ENCODE measurements at places on chromosomes 5 and 9.

DNA sequence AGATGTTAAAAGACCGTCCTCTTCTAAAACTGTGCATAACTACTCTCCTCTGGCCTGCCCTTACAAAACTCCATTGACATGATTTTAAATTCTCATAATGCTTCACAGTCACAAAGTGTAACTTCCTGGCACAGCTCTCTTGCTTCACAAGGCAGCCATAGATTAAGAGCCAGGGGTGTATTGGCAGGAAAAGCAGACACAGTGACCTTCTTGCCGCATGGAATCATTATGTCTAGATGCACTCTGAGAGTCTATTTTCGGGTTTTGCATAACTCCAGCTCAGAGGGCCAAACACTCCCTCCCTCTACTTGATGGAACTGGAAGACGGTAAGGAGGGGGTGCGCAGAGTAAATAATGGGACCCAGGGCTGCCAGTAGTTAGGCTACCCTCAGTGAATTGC is 110.1 kb downstream of the MARCHF3 start:
- DNase-seq: no peak

GRCh38 chr5:9376363-9377117 is 169.3 kb downstream of the SEMA5A start:
- no peak for DNase-seq

DNA sequence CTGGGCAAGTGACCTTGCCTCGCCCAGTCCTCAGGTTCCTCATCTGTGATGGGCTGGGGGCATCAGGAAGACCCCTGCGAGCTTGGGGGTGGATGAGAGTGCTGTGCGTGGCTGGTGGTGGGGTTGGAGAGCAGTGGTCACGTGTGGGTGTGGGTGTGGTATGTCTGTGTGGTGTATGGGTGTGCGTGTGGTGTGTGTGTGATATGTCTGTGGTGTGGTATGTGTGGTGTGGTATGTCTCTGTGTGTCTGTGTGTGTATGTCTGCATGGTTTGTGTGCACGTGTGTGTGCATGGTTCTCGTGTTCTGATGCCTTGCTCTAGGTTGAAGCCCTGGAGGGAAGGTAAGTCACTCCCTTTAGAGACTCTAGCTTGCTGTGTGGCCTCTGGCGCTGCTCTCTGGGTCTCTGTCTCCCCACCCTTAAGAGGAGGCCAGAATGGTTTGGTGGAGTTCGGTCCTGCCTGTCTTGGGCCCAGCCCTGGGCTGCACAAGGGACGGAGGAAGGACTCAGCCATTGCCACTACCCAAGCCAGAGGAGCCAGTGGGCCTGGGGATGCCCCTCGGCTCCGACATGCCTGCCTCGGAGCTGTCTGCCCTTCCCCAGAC is 87.0 kb downstream of the RXRA start:
- DNase-seq: no peak

DNA sequence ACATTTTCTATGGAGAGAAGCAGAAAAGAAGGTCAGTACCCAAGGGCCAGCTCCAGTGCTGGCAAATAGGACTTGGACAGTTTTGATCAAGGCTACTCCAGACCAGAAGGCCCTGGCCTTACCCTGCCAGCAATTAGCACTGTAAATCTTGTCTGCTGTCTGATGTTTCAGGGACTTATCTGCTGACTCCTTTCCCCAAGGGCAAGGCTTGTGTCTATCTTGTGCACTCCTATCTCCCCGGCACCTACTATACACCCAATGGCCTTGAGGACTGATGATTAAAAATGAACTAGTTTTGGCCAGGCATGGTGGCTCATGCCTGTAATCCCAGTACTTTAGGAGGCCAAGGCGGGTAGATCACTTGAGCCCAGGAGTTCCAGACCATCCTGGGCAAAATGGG is 37.2 kb downstream of the POLR1E start:
- no peak for DNase-seq

DNA sequence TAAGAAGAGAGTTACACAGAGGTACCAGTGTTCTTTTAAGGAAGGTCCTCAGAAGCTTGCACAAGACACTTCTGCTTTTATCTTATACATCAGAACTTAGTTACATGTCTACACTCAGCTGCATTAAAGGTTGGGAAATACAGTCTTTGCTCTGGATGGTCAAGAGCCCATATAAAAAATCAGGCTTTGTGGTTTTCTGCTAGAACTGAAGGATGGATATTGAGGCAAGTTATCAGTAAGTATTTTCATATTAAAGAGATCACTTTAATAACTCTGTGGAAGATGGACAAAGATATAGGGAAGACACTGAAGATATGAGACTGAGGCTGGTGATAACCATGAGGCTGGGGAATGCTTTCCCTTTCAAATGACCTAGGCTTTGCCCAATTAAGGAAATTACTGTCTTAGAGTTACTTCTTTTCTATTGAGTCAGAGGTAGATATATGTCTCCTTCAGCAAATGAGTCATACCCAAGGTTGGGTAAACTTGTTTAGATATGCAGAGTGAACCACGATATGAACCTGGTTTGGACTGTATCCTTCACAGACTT is 87.0 kb upstream of the TNC start:
- DNase-seq: no peak

- DNase-seq: no peak
These were observed 1.1 kb downstream of the PCDHAC1 start for GRCh38 chr5:140927228-140927573.

DNA sequence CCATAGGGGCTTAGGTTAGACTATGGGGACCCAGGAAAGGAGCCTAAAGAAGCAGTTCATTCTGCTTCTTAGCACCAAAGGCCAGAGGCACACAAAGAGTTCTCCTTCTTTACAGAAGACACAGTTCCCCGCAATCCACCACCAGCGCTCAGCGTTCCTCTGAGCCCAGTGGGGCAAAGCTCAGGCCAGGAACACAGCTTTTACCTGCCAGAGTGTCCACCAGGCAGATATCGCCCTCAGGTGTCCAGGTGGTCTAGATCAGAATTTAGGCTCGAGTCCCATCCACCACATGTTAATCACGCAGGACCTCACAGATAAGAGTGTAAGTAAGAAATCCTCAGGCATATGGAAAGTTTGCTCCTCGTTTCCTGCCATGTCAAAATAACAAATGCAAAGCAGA is 53.0 kb downstream of the UBE2QL1 start:
- DNase-seq: no peak

- no peak for DNase-seq
These were observed 25.6 kb downstream of the LYRM7 start for GRCh38 chr5:131196331-131196730.

DNA sequence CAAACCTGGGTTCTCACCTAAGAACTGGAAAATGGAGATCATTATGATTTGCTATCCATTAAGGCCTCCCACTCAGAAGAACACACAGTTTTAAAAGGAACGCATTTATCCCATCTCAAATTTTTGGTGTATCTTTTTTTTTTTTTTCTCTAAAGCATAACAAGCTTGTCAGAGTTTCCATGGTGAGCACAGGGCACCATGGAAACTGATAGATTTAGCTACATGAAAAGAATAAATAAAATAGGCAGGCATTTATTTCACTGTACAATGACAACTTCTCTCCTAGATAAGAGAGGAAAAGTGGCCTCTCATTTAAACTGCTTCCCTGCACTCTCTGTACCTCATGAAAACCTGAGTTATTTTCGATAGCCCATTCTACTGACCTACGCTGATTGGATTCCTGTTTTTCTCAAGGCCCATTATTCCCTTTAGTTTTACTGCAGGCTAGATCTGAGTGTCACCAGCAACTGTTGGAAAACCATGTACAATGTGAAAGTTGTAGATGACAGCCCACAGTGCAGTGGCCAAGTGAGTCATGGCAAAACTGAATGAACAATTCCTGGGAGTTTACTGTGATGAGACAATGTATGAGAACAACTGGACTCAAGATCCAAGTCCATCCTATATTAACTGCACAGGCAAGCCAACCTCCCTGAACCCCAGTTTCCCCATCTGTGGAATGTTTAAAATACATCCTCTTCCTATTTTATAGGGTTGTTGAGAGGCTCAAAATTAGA is 4.3 kb upstream of the GDA start:
- DNase-seq: no peak

DNA sequence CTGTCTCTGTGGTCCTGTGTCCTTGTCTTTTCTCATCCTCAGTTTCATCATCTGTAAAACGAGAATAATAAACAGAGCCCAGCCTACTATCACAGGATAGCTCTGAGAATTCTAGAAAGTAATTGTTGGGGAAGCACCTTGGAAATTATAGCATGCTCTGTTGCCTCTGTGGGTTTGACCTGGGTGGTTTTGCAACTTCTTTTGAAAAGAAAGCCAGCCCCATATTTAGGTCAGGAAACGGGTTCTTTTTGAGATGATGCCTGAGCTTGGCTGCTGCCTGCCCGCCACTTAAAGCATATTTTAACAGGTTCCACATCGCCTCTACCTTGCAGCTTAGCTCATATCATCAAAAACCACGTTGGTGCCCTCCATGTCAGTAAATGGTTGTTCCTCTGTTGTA is 111.1 kb downstream of the TLR4 start:
- no peak for DNase-seq

- DNase-seq: no peak
These were observed 1.7 kb downstream of the OLFM1 start for GRCh38 chr9:135088979-135089847.

DNA sequence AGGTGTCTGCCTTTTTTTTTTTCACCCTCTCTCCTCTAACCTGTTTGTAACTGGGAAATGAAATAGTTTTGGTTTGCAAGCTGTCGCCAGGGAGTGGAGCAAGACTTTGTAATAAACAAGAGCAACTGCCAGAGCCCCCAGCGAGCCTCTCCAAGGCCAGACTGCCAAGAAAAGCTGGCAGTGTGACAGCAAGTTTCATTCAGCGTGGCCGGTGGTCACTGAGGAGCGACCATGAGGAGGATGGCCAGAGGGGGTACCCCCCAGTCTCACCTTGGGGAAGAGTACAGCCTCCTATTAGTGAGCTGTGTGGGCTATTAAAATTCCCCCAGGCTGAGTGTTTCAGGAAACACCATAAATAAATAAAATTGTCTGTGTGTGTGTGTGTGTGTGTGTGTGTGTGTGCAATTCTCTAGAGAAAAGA is 49.9 kb downstream of the ZFAND5 start:
- DNase-seq: no peak

DNA sequence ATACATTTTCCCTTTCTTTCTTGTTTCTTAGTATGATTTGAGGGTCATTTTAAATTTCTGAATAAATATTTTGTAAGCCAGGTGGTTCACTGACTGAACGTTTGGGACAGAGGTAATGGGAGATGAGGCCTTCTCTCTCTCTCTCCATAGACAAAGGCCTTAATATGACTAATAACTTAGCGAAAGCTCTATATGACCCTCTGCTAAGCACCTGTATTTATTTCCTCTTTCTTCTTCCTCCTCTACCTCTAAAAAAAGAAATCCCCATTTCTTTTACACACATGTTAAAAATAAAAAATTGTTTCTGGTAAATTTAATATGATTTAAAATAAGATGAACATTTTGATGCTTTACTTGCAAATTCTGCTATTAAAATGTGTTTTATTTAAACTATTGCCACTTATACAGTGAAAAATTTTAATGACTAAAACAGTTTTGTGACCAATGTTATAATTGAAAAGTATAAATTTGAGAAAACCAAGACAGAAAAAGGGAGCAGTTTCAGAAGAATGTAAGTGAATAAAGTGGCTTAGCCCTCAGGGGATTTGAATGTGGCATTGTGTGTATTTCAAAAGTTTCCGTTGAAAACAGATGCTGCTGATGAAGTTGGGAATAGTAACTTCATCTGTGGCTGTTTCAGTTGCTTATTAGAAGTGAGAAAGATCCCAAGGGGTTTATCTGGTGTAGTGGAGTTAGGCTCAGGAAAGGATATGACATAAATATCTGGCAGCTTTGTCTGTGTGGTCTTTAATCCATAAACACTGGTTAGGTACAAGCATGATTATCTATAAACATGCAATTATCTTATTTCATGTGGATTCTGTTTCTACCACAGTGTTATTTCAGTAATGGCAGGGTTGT is 128.6 kb upstream of the GRHPR start:
- DNase-seq: no peak

DNA sequence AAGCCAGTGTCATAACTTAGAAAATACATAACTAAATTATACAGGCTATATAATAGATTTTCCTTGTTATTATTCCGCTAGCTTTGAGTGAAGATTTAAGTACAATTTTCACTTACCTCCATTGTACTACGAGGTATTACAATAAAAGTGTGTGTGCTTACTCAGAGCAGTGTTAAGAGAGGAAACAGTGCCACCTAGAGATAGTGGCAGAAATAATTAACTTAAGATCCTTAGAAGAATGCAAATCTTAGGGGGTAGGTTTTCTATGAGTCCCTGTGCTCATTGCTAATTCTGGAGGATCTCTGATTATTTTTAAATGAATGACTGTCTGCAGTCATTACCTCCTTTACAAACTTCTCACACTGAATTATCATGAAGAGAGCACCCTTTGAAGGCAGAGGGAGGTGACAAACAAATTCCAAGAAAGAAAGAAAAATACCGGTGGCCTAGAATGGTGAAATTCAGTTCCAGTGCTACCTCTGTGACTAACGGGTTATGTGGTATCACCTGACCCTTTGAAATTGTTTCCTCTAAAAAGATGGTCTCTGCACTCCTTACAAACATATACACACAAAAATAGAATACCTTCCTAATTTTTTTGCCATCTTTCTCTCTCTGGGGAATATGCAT is 379.8 kb downstream of the TRIM36 start:
- no peak for DNase-seq

DNA sequence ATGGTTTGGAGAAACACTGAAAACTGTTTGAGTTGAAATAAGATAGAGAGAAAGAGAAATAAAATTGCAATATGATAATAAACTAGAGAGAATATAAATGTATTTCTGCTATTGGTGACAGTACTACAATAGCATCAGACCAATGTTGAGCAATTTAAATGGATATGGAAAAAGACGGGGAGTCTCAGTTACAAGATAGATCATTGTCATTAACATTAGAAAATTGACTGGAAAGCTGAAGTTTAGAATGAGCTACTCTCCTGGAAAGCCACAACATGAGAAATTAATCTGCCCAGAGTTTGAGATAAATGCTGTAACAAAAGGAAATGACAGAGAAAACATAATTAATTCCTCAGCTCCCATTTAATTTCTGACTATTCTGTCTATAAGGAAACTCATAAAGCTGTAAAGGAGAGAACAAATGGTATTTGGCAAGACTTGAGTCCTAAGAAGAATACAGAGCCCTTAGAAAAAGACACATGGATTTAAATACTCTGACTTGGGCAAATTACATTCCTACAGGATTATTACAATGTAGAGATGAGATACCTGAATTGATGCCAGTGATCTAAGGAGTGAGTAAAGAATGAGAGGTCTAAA is 624.5 kb upstream of the CHD1 start:
- no peak for DNase-seq

DNA sequence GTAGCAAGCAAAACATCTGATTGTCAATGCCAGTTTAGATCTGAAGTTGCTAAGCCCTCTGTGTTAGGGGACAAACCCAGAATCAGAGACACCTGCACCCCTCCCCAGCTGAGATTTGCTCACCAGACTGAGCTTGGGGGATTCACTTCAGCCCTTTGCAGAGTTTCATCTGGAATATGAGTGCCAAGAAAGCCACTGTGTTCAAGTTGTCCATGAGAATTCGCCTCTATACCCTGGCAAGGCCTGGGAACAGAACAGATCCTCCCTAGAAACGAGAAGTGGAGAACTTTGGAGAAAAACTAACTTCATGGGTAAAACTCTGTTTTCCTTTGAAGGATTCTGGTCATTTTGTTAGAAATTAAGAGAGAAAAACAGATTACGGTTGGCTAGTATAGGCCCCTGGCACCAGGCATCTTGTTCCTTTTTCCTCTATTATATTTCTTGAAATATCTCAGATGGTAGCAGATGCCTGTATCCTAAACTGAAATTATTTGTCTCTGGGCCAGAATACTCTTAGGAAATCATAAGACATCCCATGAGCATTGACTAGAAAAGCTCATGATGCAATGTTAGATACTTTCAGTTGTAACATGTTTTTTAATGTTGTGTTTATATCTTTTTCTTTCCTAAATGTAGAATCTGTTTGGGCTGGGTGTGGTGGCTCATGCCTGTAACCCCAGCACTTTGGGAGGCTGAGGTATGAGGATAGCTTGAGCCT is 64.4 kb downstream of the SNX18 start:
- DNase-seq: no peak
